COR-L47 (cell line): ENCODE measurements at places on chromosomes 2 and 18.

DNA sequence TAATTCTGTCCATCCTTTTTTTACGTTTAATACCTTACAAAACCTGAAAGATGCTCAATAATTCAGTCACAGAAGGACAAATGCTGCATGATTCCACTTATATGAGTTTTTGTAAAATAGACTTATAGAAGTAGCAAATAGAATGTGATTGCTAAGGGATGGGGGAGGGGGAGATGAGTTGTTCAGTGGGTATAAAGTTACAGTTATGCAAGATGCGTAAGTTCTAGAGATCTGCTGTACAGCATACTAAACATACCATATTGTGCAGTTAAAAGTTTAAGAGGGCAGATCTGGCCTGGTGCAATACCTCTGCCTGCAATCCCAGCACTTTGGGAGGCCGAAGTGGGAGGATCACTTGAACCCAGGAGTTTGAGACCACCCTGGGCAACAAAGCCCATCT, 78.8 kb downstream of the TET3 start:
- DNase-seq, result no peak

- no peak for DNase-seq
These were observed 781 bp upstream of the SLC5A6 start for GRCh38 chr2:27212626-27213471.

- DNase-seq, result peak; percentile 31
These were observed 6.3 kb upstream of the NRP2 start for GRCh38 chr2:205675861-205676516.

GRCh38 chr2:191797500-191797899, 49.4 kb downstream of the CAVIN2 start:
- DNase-seq, result no peak

- DNase-seq, result no peak
These were observed 172.3 kb downstream of the PID1 start for GRCh38 chr2:229098801-229099200.

DNA sequence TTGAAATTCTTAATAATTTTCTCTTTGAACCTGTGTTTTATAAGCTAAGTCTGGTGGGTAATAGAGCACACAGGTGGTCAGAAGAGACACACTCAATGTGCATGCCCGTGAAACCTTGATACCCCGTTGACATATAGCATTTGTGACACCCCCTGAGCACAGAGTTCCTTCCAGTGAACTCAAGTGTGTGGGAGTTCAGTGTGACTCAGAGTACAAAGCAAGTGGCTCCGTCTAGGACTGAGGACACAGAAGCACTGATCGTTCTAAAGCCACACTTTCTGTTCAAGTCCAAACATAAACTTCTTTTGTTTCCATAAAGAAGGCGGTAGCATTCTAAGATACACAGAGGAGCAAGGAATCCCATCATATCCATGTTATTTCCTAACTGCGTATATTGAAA, 523.6 kb downstream of the PID1 start:
- no peak for DNase-seq

GRCh38 chr2:174675615-174676014, 78.0 kb upstream of the WIPF1 start:
- no peak for DNase-seq

DNA sequence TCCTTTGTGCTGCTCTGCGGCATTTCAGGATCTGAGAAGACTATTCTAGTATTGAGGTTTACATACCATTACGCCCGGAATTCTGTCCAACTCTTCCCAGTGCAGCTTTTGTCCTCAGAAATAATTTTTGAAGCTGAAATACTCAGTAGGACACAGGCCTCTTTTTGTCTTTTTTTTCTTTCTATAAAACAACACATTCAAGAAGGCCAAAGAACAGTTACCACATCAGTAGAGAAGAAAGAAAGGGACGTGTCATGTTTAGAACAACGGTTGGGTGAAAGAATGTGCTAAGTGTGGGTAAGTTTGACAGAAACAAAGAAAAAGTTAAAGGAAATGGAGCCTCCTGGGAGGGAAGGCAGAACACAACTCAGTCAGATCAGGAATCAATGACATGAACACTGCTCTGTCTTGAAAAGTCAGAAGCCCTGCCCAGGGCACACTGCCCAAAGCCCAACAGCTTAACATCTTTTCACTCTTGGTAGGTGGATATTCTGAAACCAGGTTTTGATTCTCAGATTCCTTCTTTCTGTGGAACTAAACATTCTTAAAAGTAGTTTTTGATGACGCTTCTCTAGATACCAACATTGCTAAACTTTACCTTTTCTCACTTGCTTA, 198.6 kb upstream of the CWC22 start:
- DNase-seq, result no peak

DNA sequence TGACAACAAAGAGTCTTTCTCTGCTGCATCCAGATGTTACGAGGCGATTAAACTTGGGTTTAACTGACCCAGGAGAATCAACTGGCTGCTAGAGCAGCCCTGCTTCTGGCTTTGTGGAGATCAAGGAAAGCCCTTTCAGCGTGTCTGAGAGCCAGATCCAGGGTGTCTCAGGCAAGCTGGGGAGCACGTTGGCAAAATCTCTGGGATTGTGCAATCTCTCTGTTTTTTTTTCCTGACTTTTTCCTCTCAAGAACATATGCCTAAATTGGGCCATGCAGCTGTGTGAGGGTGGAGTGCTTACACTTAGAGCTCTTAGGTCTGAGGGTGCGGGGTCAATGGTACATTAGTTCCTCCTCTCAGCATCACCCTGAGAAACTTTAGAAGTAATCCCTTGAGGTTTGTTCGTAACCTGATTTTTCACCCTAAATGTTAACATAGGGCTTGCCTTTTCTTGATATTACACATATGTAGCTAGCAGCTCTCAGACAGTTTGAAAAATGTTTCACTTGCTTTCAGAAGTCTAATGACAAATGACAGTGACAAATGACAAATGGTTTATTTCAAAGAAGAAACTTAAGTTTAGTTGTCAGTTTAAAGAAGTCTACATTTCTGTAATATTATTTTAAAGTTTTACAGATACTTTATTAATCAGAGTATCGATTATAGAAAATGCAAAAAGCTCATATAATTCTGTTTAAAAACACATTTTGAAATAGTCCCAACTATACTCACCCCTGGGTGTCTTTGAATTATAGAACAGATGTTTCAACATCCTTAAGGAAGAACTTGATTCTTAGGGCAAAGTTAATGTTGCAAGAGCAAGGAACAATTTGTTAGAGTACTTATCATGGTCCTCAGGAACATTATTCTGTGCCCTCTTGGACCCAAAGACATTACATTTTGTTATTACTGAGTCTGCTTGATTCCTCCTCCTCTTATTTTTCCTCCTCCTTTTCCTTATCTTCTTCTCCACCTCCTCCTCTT, 38.4 kb upstream of the ZSWIM2 start:
- no peak for DNase-seq

GRCh38 chr2:8154936-8155335, 526.9 kb upstream of the ID2 start:
- no peak for DNase-seq

- DNase-seq, result no peak
These were observed 52.9 kb downstream of the DPYSL5 start for GRCh38 chr2:26900831-26901321.

GRCh38 chr2:167689444-167689843, 558.0 kb downstream of the STK39 start:
- DNase-seq, result no peak

DNA sequence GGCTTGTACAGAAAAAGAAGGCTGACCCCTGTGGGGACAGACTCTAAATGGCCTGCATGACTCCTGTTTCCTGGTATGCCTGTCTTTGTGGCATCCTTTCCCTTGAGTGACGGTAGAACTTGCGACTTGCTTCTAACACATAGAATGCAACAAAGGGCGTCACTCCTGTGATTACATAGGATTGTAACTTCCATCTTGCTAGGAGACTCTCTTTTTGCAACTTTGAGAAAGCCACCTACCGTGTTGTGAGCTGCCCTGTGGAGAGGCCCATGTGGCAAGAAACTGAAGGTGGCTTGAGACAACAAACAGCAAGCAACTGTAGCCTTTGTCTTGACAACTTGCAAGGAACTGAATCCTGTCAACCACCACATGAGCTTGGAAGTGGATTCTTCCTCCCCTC, 46.5 kb downstream of the THNSL2 start:
- no peak for DNase-seq

DNA sequence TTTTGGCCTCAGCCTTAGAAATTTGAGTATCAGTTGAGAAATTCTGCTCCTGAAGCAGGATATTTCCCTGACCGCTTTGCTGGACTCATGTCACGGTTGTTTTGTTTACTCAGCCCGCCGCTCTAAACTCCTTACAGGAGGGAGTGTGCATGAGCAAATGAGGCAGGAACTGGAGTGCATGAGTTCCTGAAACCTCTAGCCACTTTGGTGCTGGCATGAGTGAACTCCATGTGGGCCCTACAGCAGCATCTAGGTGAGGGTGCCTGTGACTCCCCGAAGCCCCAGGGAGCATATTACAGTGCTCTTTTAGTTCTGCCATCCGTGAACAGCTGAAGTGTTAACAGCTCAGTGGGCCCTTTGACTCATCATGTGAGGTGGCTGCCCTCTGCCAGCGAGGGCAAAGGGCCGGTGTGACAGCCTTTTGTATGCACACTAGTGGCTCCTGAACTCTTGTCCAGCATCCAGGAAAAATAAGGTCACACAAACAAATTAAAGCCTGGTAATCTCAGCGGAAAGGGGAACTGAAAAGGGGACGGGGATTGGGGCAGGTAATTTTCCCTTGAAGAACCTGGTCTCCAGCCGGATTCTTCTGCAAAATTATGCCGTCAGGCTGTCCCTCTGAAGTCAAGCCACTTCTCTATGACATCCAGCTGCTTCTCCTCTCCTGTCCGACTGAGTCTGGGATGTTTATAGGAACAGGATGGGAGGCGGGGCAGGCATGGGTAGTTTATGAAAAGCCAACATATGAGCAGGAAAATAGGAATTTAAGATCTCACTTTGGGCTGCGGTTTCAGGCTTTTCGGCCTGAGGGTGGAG, 1668.7 kb downstream of the SUCLG1 start:
- no peak for DNase-seq

DNA sequence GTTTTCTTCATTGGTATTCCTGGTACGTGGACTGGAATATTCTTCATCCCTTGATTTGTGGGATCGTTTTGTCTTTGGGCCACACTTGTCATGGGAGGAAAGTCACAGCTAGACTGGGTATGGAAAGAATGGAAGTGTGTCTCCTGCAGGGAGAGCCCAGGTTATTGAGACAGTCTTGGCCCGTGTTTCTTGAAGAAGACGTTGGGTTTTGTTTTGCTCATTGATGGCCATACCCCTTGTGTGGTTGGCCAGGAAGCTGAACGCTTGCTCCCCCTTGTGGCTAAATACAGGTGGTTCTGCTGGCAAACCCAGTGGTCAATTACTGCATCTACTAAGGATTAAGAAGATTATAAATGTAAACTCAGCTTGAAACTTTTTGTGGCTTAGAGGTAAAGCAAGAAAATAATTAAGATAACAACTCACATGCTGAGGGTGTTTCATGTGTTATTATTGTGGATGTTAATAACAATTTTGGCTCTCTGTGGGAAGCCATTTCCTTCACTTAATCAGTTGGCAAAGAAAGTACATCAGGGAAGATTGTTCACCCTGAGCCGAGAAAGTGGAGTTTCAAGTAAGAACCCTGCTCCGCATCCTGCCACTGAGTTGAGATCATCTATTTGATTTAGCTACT, 91.8 kb downstream of the NEDD4L start:
- peak; percentile 62 for DNase-seq

GRCh38 chr2:176817061-176817565, 395.5 kb upstream of the HNRNPA3 start:
- DNase-seq, result peak; percentile 43

GRCh38 chr2:209547726-209548125, 123.9 kb downstream of the MAP2 start:
- no peak for DNase-seq

- no peak for DNase-seq
These were observed 85.2 kb upstream of the NDUFV2 start for GRCh38 chr18:9017167-9017904.

DNA sequence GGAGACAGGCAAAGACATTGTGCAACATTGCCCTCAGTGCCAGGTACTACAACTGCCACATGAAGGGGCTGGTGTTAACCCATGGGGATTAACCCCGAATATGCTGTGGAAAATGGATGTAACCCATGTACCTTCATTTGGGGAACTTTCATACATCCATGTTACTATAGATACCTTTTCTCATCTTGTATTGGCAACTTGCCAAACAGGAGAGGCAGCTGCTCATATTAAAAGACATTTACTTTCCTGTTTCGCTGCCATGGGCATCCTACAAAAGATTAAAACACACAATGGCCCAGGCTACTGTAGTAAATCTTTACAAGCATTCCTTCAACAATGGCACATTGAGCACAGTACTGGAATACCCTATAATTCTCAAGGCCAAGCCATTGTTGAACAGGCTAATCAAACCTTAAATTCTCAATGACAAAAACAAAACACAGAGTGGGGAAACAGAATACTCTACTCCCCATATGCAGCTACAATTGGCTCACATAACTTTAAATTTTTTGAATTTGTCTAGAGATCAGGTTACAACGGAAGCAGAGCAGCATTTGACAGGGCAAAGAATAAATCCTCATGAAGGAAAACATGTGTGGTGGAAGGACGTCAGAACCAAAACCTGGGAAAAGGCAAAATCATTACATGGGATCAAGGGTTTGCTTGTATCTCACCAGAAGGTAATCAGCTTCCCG, 1723.5 kb upstream of the LRRTM1 start:
- no peak for DNase-seq

- no peak for DNase-seq
These were observed 4.7 kb upstream of the ADCY3 start for GRCh38 chr2:24924732-24925131.

DNA sequence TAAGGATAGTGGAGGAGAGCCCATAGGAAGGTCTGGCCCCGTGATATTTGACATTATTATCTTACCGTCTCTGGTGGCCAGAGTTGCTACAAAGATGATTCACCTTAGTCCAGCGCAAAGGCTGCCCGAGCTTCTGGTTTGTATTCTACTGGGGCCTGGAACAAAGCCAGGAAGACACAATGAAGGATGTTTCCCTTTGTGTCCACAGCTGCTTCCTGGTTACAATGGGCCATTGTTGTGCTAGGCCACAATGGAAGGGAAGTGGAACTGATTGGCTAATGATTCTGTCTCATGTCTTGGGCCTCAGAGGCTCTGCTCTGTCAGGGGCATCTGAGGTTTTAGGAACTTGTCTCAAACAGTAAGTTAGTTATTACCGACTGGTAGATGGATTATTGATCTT, 132.2 kb downstream of the TDRD15 start:
- DNase-seq, result peak; percentile 95

DNA sequence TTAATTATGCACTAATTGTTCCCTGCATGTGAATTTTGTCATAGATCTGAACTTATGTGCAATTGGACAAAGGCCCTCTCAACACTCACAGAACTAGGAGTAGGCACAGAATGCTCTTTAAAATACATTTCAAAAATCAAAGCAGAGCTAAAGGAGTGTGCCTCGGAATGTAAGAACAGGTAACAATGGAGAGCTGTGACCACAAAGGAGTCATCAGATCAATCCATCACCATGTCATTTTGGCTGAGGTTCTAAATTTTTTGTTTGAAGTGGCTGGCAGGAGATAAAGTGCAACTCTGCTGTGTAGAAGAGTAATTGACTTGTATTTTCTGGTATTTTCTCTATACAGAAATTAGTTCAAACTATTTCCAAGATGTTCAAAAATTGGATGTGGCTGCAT, 155.4 kb downstream of the NRP2 start:
- no peak for DNase-seq
